Right renal cortex interstitium (tissue), 3 donors: ENCODE measurements at places on chromosomes 12 and 14. TPM values are rescaled to one million over a fixed set of nuclear protein-coding genes. Genes with fewer than 3 reads are reported as not detected.

Gene BCL2L14
- 0.13 TPM for polyA plus RNA-seq

Gene WNT5B
- 5.1 TPM for polyA plus RNA-seq

Gene HIP1R
- polyA plus RNA-seq, result 54.6 TPM

Gene NEUROD4
- polyA plus RNA-seq, result not detected

Gene KRT75
- polyA plus RNA-seq, result not detected

Gene COL2A1
- 34.9 TPM for polyA plus RNA-seq

Gene OTX2
- not detected for polyA plus RNA-seq

Gene AQP2
- polyA plus RNA-seq, result 97.4 TPM

Gene EPYC
- not detected for polyA plus RNA-seq

Gene CLECL1
- not detected for polyA plus RNA-seq

Gene COCH
- 2.9 TPM for polyA plus RNA-seq

Gene RASSF8
- polyA plus RNA-seq, result 80.7 TPM

Gene LGR5
- polyA plus RNA-seq, result 16.6 TPM

Gene STAT2
- polyA plus RNA-seq, result 85.2 TPM
